ENCODE measurements at places on chromosomes 3 and 15.

GRCh38 chr15:57503051-57503702 lies 88.5 kb upstream of the MYZAP start:
- no peak overlapping the region for H3K27ac ChIP-seq
- no peaks in the 10 kb centered on the region for H3K36me3 ChIP-seq
- H3K27me3 ChIP-seq = peaks cover 2% of the 10 kb centered on the region
- H3K4me1 ChIP-seq = no peaks in the 10 kb centered on the region

- peak overlapping the region; percentile 94 for H3K4me3 ChIP-seq
- no peak for DNase-seq
- H3K36me3 ChIP-seq = peaks cover 79% of the 10 kb centered on the region
Observed at GRCh38 chr15:92907896-92908712, 8.0 kb downstream of the CHD2 start.

GRCh38 chr3:191624299-191624698 lies 163.3 kb downstream of the PYDC2 start:
- no peak overlapping the region for H3K4me3 ChIP-seq
- no peaks in the 10 kb centered on the region for H3K27me3 ChIP-seq
- no peak for DNase-seq

DNA sequence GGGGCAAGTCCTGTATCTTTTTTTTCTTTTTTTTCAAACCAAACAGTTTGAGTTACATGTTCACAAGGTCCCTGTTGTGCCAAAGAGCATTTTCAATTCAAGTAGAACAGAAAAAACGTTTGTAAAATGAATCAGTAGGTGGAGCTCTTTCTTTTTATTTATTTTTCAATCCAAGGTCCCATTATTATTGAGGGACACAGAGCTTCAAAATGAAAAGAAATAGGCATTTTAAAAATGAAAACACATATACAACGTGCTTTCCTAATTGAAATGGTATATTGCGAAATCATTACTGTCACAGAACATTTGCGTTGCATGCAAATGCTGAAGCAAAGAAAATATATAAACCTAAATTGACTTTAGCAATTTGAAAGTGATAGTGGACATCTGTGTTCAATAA lies 711.0 kb downstream of the MECOM start:
- H3K4me3 ChIP-seq = no peak overlapping the region
- H3K27ac ChIP-seq = no peak overlapping the region
- no peaks in the 10 kb centered on the region for H3K4me1 ChIP-seq
- H3K27me3 ChIP-seq = no peaks in the 10 kb centered on the region
- no peak for DNase-seq

DNA sequence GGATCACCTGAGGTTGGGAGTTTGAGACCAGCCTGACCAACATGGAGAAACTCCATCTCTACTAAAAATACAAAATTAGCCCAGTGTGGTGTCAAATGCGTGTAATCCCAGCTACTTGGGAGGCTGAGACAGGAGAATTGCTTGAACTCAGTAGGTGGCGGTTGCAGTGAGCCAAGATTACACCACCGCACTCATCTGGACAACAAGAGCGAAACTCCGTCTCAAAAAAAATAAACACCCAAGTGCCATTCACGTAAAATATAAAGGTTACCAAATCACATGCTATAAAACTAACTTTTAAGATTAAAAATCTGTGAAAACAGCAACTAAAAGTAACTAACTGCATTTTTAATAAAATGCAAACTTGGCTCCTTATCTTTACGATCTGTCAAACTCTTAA lies 8.9 kb downstream of the TRIM59 start:
- H3K27ac ChIP-seq = peak overlapping the region; percentile 15
- peaks cover 62% of the 10 kb centered on the region for H3K4me1 ChIP-seq
- H3K27me3 ChIP-seq = no peaks in the 10 kb centered on the region
- H3K4me3 ChIP-seq = no peak overlapping the region

GRCh38 chr3:12317914-12318313 lies 29.0 kb downstream of the PPARG start:
- peaks cover 13% of the 10 kb centered on the region for H3K36me3 ChIP-seq
- no peak overlapping the region for H3K27ac ChIP-seq
- H3K4me1 ChIP-seq = peaks cover 16% of the 10 kb centered on the region
- H3K4me3 ChIP-seq = no peak overlapping the region
- H3K27me3 ChIP-seq = peaks cover 6% of the 10 kb centered on the region

DNA sequence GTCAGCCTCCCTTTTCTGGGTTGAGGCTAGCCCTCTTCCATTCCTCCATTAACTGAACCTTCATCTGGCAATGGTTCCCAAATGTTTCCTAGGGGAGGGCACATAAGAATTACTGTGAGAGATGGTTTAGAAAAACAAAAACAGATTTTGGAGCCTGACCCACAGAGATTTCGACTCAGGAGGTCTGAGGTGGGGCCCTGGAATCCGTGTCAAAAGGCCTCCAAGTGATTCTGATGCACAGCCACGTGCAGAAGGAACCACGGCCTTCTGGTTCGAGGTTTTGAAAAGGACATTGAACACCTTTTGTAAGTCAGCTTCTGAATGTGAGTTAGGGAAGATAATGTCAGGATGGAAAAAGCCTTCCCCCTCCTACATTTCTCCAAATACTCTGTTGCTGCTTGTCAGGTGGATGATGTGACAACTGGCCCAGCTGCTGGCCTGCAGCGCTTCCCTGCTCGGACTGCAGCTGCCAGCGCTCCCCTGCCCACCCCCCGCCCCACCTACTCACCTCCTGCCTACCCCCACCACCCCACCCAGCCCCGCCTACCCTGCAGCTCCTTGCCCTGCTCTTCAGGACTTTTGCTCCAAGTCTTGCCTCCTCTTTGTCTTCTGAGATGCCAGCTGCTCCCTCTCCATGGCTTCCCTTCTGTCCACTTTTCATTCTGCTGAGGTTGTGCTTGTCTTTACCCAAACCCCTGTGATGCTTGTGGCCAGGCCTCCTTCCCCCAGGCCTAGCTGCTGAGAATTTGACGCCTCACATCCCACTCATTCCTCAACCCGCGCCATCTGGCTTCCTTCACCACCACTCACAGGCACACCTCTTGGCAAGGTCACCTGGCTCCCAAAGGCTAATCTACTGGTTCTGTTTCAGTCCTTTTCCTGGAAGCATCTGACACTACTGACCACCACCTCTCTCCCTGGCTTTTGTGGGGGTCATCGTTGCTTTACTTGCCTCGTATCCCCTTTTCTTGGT lies 6.6 kb downstream of the EHD4 start:
- H3K36me3 ChIP-seq = peaks cover 3% of the 10 kb centered on the region
- no peak for DNase-seq
- H3K27me3 ChIP-seq = no peaks in the 10 kb centered on the region
- H3K4me1 ChIP-seq = peaks cover 46% of the 10 kb centered on the region
- no peak overlapping the region for H3K27ac ChIP-seq

GRCh38 chr15:31799319-31799714 lies 231.0 kb upstream of the CHRNA7 start:
- H3K27ac ChIP-seq = no peak overlapping the region
- H3K4me3 ChIP-seq = no peak overlapping the region
- H3K4me1 ChIP-seq = peaks cover 3% of the 10 kb centered on the region
- no peaks in the 10 kb centered on the region for H3K36me3 ChIP-seq
- no peak for DNase-seq

DNA sequence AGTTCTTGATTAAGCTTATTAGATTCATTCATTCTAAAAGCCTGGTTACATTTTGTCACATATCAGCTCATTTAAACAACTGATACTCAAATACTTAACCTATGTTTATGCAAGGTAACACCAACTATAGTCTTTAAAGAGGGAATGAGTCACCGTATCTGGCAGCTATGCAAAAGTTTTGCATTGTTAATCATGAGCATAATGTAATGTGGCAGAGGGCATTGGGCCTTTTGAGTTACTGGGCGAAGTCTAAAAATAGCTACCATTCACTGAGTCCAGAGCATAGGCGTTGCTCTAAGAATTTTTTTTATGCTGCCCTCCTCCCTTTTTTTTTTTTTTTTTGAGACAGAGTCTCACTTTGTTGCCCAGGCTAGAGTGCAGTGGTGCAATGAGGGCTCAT lies 277.7 kb upstream of the ZNF717 start:
- H3K27me3 ChIP-seq = no peaks in the 10 kb centered on the region
- no peak overlapping the region for H3K27ac ChIP-seq
- no peak for DNase-seq
- H3K4me3 ChIP-seq = no peak overlapping the region
- no peaks in the 10 kb centered on the region for H3K36me3 ChIP-seq

DNA sequence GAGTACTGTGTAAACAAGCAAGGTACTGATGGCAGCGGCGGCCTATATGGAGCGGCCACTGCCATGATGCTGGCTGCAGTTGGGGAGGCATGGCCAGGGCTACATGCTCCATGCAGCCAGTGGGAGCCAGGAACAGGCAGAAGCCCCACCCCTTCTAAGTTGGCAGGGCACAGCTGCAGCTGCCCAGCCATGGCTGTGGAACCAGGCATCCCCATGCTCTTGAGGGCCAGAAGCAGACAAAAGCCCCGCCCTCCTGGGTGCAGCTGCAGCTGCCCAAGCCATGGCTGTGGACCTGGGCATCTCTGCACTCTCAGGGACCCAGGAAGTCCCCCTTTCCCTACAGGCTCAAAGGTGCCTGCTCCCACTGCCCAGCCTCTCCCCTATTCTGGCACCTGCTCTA lies 150.9 kb downstream of the FMN1 start:
- H3K4me3 ChIP-seq = no peak overlapping the region
- H3K36me3 ChIP-seq = no peaks in the 10 kb centered on the region
- no peak for DNase-seq
- no peak overlapping the region for H3K27ac ChIP-seq
- peaks cover 6% of the 10 kb centered on the region for H3K27me3 ChIP-seq

DNA sequence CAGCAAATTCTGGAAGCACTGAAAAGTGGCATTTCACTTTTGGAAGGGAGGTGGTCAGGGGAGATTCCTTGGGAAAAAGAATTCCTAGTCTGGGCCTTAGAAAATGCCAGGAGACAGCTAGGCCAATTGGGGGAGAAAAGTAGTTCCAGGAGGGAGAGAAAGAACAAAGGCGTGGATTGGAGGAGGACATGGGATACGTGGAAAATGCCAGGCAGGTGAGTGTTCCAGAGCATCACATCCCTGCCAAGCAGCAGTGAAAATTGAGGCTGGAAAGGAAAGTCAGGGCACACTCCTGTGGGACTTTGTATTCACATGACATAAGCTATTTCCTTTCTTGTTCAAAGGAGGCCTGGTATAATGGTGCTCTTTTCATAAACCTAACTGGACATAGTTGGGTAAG lies 134.5 kb upstream of the WNT5A start:
- H3K4me1 ChIP-seq = peaks cover 3% of the 10 kb centered on the region
- DNase-seq = no peak
- no peaks in the 10 kb centered on the region for H3K36me3 ChIP-seq
- no peak overlapping the region for H3K4me3 ChIP-seq
- no peak overlapping the region for H3K27ac ChIP-seq
- H3K27me3 ChIP-seq = no peaks in the 10 kb centered on the region

GRCh38 chr3:171380711-171381425 lies 79.3 kb downstream of the TNIK start:
- H3K4me3 ChIP-seq = no peak overlapping the region
- peaks cover 68% of the 10 kb centered on the region for H3K4me1 ChIP-seq
- no peak overlapping the region for H3K27ac ChIP-seq
- no peak for DNase-seq
- peaks cover 15% of the 10 kb centered on the region for H3K36me3 ChIP-seq
- H3K27me3 ChIP-seq = no peaks in the 10 kb centered on the region

- no peaks in the 10 kb centered on the region for H3K4me1 ChIP-seq
- H3K4me3 ChIP-seq = no peak overlapping the region
- no peak for DNase-seq
- H3K36me3 ChIP-seq = no peaks in the 10 kb centered on the region
- H3K27ac ChIP-seq = no peak overlapping the region
- no peaks in the 10 kb centered on the region for H3K27me3 ChIP-seq
Observed at GRCh38 chr3:40258555-40258954, 51.0 kb upstream of the EIF1B start.

- no peak overlapping the region for H3K27ac ChIP-seq
- no peaks in the 10 kb centered on the region for H3K36me3 ChIP-seq
- DNase-seq = no peak
- peaks cover 50% of the 10 kb centered on the region for H3K27me3 ChIP-seq
- H3K4me1 ChIP-seq = peaks cover under 1% of the 10 kb centered on the region
Observed at GRCh38 chr3:46890132-46890531, 12.6 kb downstream of the PTH1R start.

DNA sequence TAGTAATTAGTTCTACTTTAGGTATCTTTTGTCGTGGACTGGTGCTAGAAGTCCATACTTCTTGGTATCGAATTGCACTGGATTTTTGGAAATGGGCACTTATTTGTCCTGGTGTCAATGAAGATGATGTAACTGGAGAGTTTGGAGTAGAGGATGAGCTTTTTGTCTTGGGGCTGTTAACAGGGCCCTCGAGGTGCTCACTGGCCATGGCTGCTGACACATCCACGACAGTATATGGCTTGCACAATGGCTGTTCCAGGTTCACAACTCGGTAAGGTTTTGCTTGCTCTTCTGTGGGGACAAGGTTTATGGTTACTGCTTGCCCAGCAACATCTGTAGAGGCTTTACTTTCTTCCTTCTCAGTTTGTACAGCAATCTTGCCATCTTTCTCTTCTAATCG lies 109.4 kb upstream of the TSPAN3 start:
- peaks cover 50% of the 10 kb centered on the region for H3K4me1 ChIP-seq
- H3K4me3 ChIP-seq = no peak overlapping the region
- DNase-seq = no peak
- H3K27me3 ChIP-seq = no peaks in the 10 kb centered on the region

- H3K4me3 ChIP-seq = peak overlapping the region; percentile 87
- H3K27me3 ChIP-seq = no peaks in the 10 kb centered on the region
- no peak for DNase-seq
- peaks cover 21% of the 10 kb centered on the region for H3K4me1 ChIP-seq
Observed at GRCh38 chr15:90718232-90718631, 1.1 kb downstream of the BLM start.

- H3K4me1 ChIP-seq = no peaks in the 10 kb centered on the region
- H3K4me3 ChIP-seq = no peak overlapping the region
- H3K27ac ChIP-seq = no peak overlapping the region
- no peaks in the 10 kb centered on the region for H3K36me3 ChIP-seq
Observed at GRCh38 chr3:95815828-95816227, 998.6 kb upstream of the EPHA6 start.

DNA sequence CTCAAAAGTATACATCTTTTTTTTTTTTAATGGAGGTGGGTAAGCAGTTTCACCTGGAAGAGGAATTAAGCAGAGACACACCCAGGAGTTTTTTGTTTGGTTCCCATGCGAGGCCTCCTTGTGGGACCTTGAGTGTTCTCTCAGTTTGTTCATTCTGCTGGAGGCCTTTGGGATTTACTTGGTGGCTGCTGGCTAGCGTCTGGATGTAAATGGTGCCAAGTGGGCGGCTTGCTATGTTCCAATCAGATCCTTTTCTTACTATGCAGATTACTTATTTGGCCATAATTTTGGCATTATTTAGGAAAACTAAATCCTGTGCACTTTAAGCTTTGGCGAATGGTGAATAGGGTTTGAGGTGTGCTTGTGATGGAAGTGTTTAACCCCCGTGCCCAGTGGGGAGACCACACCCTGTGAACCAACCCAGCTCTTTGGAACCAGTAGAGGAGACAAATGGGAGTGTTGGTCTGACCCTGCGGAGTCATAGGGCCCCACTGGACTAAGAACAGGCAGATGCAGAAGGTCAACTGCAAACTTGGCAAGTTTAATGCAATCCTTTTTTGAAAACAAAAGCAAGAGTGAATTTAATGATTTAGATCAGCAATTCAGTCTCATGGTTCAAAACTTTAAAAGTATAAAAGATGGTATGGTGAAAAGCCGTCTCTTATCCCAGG lies 79.4 kb downstream of the EBLN2 start:
- no peak overlapping the region for H3K27ac ChIP-seq
- H3K4me3 ChIP-seq = no peak overlapping the region
- DNase-seq = no peak
- H3K36me3 ChIP-seq = no peaks in the 10 kb centered on the region

- peaks cover 32% of the 10 kb centered on the region for H3K36me3 ChIP-seq
- no peak overlapping the region for H3K27ac ChIP-seq
- H3K4me3 ChIP-seq = peak overlapping the region; percentile 57
- no peak for DNase-seq
- peaks cover 66% of the 10 kb centered on the region for H3K27me3 ChIP-seq
Observed at GRCh38 chr3:27719314-27720003, 2.7 kb downstream of the EOMES start.
